Nucleus accumbens (tissue), 56 donors: ENCODE measurements at places on chromosomes 11 and 22.

DNA sequence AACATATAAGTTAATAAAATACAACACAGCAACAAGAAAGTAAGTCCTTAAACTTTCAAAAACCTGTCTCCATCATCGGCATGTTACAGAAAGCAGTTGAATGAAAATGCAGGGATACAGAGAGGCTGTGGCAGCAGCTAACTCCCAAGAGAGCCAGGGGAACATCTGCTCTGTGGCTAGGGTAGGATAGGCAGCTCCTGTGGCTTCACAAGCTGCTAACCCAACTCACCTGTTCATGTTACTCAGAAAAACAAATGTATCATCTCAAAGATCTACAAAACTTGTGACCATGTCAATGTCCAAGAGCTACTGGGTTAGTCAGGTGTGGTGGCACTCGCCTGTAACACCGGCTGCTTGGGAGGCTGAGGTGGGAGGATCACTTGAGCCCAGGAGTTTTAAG is 15.2 kb upstream of the PLAAT3 start:
- no peak for DNase-seq

DNA sequence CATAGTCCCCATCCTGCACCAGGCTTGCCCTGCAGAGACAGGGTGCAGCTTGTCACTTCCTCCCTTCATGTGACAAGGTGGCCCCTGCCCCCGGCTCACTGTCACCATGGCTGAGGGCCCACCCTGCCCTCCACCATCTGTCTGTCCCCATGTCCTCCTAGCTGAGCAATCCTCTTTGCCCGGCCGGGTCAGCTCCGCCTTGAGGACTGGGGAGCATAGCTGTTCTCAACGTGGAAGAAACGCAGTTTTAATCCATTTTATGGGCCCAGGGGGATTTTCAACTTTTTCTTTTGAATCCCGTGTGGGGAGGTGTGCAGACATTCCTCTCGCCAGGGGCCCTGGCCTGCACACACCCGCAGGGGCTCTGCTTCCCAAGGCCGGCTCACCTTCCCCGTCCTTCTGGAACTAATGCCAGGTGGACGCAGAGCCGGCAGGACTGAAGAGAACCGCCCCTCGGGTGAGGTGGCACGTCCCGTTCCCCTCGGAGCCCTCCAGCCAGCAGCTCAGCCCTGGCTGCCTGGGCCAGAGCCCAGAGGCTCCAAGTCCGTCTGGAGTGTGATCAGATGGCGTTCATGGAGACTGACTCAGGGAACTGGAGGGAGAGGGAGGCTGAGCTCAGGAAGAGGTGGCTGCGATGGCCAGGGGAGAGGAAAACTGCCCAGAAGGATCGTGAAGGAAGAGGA is 1108.7 kb downstream of the BRD1 start:
- no peak for DNase-seq

DNA sequence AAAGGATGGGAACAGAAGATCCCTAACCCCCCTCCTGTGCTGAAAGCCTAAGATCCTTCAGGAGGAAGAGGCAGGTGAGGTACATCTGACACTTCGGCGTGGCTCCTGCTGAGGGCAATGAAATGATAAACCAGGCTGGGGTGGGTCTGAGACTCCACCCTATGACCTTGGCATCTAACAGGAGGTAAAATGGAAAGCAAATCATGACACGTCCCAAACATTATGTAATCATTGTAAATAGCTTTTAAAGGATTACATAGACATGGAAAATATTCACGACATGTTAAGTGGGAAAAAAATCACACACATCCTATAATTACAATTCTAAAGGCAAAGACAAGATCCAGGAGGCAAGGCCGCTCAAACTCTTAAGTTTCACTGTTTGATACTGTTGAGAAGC is 70.5 kb downstream of the LINC01488 start:
- DNase-seq = no peak

DNA sequence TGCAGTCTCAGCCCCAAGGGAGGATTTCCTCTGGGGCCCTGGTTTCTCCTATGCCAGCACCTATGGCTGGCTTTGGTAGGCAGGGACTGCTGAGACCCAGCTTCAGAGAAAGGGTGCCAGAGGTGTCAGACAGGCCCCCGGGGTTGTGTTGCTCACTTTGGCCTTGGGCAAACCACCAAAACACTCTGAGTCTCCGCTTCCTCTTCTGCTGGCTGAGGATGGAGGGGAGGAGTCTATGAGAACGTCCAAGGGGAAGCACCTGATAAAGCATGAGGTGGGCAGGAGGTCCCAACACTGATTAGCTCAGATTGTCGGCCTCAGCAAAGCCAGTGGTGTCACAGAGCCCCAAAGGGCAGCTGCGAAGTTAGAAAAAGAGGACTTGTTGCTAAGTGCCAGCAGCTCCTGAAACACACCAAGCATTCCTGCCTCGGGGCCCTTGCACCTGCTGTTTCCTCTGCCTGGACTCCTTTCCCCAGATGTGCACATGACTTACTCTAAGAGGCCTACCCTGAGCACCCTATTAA is 10.5 kb downstream of the SMTNL1 start:
- no peak for DNase-seq
